ENCODE measurements at places on chromosomes 16 and 17.

GRCh38 chr17:38421171-38421841 lies 7.0 kb upstream of the ARHGAP23 start:
- DNase-seq: peak; percentile 68

GRCh38 chr17:81165246-81166032 lies at the start of gene PVALEF:
TSS of gene PVALEF (plus strand) at chr17:81165507. CDS start at chr17:81181227, 15,720 bp downstream.
- no peak for DNase-seq

DNA sequence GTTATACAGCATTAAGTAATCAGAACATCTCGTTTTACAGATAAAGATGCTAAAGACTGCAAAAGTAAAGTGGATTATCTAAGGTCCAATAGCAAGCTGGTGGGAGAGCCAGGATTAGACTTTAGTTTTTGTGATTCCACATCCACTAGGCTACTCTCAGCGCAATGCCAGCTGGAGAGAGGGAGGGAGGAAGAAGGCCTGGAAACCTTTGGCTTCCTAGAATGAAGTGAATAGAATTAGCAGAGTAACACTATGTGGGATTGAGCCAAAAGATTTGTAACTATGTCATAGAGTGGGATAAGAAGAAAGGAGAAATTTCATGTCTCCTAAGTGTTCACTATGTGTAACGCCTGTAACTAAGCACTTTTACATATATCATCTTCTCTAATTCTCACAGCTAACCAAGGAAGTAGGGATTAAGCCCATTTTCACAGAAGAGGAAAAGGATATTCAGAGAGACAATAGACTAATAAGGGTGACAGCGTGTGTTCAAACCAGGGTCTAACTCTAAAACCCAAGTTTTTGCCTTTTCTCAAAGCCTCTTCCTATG lies 25.4 kb upstream of the NSRP1 start:
- no peak for DNase-seq

- no peak for DNase-seq
Observed at GRCh38 chr17:14760212-14760611, 459.3 kb downstream of the HS3ST3B1 start.

- DNase-seq: no peak
Observed at GRCh38 chr17:50080827-50081226, 14.3 kb upstream of the PDK2 start.

- no peak for DNase-seq
Observed at GRCh38 chr17:63945784-63946439, 13.8 kb upstream of the CD79B start.

- peak; percentile 60 for DNase-seq
Observed at GRCh38 chr16:361872-362701, 8.3 kb downstream of the MRPL28 start.

DNA sequence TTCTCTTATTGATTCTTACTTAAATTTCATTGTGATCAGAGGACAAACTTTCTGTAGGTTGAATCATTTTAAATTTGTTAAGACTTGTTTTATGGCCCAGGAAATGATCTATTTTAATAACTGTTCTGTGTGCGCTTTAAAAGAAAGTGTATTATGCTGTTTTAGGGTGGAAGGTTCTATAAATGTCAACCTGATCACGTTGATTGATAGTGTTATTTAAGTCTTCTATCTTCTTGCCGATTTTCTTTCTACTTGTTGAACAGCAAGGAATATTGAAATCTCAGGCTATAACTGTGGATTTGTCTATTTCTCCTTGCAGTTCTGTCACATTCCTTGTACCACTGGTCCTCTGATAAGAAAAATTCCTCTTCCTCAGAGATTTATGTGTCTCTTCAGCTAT lies 112.7 kb downstream of the TANC2 start:
- DNase-seq: no peak

DNA sequence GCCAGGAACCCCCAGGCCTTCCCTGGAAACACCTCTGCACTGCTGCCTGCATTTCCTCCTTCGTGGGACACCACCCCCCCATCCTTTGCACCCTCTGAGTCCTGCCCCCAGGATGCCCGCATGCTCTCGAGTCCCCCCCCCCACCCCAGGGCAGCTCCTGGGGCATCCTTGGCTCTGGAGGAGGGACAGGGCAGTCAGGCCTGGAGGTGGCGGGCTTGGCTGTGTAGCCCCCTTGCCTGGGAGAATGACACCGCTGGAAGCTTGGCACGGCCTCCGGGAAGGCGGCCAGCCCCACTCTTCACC lies 98.9 kb upstream of the GSE1 start:
- DNase-seq: no peak

DNA sequence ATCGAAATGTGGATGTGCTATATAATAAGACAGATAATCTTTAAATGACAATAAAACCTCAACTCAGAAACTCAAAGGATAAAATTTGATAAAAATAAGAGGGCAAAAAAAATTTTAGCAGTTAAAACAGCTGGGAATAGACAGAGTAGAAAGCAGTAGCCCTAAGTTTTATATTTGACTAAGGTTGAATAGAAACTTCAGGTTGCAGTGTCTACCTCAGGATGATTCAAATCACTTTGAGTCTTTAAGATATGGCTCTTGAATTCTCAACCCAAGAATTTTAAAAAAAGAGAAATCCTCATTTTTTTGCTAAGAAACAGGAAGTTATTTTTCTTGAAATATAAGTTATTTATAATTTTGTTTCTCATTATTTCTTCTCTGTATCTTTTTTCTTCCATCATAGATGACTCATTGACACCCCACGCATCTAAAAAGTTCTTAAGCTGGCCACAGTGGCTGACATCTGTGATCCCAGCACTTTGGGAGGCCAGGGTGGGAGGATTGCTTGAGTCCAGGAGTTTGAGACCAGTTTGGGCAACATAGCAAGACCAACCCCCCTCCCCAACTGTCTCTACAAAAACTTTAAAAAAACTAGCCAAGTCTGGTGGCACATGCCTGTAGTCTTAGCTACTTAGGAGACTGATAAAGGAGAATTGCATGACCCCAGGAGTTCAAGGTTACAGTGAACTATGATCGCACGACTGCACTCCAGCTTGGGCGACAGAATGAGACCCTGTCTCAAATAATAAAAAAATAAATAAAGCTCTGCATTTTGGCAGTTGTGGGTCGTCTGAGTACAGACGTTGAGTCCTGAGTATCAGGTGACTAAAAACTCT lies 23.9 kb downstream of the NFAT5 start:
- DNase-seq: no peak

GRCh38 chr17:48547808-48548522 lies 3.1 kb upstream of the HOXB2 start:
- DNase-seq: no peak

DNA sequence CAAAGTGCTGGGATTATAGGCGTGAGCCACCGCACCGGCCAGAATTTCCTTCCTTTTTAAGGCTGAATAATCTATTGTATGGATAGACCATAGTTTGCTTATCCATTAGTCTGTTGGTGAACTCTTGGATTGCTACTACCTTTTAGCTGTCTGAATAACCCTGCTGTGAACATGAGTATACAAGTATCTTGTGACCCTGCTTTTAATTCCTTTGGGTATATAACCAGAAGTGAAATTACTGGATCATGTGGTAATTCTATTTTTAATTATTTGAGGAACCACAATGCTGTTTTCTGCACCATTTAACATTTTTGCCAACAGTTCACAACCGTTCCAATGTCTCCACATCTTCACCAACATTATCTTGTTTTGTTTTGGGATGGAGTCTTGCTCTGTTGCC lies 4.6 kb upstream of the OTOA start:
- DNase-seq: no peak

DNA sequence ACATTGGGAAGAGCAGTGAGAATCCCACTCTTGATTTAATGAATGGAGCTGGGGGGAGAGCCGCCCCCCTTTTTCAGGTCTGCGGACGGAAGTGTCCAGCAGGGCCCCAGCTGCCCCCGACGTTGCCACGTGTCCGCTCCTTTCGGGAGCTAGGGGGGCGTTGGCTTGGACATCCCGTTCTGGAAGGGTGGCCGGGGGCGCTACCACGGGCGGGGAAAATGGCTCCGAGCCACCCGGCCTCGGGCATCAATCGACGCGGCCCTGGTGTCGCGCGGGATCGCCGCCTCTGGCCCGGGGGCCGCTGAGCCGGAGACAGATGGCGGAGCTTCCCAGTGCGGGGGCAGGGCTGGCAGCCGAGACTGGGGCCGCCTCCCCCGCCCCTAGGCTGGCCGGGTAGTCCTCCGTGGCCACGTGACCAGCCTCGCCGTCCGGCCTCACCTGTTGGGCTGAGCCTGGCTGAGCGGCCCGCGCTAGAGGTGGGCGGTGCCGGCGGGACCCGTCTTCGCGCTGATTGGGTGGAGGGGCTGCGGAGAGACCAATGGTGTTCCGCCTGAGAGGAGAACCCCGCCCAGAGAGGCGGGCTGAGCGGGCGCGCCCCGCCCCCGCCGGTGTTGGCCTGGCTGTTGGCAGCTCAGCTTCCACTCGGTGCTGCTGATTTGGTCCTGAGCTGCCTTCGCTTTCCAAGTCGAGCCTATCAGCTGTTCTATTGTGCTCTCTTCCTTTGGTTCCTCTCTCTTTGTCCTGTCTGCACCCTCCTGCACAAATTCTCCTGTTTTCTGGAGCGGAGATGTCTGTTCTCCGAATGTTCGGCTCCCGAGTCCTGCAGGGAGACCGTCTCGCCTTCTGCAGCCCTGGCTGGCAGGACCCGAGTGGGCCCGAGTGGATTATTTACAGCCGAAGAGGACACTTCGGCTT lies 8.3 kb downstream of the HS3ST3B1 start:
- peak; percentile 96 for DNase-seq

DNA sequence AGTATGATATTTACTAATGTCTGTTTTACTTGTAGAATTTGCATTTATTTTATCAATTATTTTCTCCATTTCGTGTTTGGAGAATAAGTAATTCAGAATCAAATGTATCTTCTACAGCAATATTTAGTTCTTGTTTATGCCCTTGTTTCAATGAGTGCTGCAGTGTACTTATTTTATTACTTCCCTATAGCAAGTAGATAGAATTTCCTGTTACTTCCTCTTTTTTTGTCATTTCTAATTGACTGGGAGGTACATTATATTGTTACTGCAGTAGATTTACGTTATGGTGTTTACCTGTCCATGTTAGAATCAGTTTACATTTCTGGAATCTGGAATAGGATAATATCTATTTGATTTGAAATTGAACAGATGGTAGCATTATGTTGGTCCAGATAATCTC lies 71.2 kb downstream of the OMG start:
- DNase-seq: no peak

GRCh38 chr16:1470481-1471251 lies 4.2 kb downstream of the CLCN7 start:
- no peak for DNase-seq

DNA sequence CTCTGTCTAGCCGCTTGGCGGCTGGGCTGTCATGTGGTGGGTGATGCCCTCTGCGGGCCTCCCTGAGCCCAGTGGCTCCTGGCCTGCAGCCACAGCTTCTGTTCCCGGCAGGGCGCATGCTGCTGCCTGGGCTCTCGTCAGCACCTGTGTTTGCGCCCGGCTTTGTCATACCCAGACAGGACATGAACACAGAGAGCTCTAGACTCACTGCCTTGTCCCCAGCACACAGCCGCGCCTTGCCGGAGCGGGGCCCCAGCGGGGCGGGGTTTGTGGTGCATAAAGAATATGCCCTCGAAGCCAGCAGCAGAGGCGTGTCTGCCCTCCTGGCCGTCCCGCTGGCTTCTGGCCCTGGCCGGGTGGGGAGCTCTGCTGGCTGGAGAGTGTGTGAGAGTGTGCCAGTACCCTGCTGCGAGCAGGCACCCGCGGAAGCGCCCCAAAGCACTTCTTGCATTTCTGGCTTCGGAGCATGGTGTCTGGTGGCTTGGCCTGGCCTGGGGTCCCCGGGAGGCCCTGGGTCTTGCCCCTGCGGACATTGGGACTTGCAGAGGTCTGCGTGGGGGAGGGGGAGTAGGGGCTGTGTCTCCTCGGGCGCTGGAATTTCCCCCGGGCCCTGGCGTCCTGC lies 14.4 kb downstream of the ASPSCR1 start:
- peak; percentile 82 for DNase-seq

DNA sequence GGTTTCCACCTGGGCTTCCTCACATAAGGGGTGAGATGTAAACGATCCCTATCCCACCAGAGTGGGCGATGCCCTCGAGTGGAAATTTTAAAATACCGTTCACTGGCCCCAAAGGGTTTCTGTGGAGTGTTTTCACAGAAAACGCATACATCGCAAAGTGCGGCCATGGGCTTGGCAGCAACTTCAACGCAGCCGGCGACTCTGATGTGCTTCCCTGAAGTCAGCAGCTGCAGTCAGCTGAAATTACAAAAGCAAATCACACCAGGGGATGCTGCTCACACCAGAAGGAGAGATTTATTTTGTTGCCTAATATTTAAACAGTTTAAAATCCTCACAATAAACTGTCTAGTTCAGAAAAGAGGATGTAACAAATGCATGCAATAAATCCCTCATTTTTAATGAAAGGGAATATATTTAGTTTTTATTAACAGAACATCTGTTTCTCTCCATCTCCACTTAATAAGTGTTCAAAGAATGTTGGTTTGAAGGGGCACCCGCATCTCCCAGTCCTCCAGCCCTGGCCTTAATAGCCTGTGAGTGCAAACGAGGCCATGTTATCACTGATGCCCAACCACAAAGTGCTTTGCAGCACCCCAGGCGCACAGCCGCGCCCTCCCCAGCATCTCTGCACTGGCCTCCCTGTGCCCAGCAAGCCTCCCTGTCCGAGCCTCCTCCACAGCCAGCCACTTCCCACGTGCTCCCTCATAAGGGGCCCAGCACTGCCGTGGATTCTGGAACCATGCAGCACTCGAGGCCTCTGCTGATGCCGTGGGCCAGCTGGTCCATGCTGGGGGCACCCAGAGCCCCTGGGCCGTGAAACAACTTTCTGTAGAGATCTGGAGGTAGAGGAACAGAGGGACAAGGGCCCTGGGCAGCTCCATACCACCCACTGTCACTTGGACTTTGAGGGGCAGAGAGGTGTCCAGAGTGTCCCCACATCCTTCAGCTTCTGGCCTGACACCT lies 17.3 kb upstream of the XYLT2 start:
- no peak for DNase-seq

DNA sequence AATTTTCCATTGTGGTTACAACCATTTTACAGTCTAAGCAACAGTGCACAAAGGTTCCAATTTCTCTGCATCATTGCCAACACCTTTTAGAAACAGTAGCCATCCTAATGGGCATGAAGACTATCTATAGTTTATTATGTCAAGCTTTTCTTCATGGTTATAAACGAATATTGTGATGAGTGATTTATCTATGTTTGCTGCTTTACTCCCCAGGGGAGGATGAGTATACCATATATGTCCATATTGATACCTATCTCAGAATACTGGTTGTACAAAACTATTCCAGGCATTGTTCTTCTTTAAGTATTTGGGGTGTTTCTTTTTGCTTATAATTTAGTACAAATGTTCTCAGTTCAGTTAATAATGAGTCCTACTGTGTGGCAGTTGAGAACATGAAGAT lies 98.3 kb downstream of the PRKCA start:
- DNase-seq: no peak

GRCh38 chr17:71085238-71086033 lies 916.1 kb downstream of the KCNJ2 start:
- no peak for DNase-seq

DNA sequence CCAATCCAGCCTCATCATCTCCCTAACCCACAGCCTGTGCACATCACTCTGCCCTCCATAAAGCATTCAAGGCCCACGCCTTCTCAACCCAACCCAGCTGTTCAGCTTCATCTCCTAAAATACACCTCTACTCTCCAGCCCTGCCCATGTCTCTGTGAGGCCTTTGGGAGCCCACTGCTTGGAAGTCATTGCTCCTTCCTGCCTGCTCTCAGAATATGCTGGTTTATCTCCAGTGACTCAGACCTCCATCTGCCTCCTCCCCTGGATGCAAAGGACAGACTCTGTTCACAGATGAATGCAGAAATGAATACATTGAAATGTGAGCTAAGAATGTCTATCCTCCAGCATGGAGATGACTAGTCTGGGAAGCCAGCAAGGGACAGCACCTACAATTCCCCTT lies 19.0 kb downstream of the KCNG4 start:
- DNase-seq: peak; percentile 42

- no peak for DNase-seq
Observed at GRCh38 chr17:29973005-29973404, 31.6 kb downstream of the EFCAB5 start.

GRCh38 chr17:20771104-20771503 lies 191.6 kb downstream of the CDRT15L2 start:
- no peak for DNase-seq
